ENCODE measurements at places on chromosomes 7 and 10.

DNA sequence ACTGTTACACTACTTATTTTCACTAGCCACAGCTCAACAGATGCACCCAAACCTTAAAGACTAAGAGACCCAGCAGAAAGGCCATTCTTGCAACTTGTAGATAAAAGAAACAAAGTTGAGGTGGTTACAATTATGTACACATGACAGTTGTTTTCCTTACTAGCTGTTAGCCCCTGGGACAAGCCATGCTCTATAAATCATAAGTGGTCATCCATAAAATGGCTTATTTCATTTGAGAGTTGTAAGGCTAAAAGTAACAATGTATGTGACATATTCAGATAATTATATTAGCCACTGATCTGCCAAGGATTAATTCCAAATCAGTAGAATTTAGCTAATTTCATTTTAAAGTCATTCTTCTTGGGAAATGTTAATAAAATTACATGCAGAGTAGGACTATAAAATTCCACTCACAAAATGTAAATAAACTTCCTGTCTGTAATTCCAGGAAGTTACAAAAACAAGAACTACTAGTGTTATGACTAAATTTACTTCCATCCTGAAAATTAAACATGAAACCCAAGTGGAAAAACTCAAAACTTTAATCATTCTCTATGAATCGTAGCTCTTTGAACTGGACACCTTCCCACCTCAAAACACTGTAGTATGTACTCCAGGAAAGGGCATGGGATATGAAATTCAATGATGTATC lies 13.3 kb downstream of the SLC37A3 start:
- no peak for DNase-seq

DNA sequence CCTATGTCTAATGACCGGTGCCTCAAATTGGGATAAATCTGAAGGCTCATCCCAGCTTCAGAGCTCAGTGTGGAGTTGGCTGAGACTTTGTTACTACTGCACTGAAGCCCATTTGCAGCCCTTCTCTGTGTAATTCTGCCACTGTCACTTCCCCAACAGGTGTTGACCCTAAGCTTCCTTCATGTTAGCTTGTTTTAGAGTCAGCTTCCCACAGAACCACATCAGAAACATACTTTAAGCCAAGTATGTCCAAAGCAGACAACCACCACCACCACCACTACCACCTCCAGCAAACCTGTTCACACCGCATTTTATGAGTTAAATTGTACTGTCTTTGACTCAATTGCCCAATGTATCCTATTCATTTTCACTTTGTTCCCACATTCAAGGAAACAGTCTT lies 25.2 kb upstream of the GNAT3 start:
- DNase-seq = no peak

GRCh38 chr10:129055986-129056385 lies 411.1 kb upstream of the MGMT start:
- no peak for DNase-seq

GRCh38 chr10:63646491-63646890 lies 125.3 kb downstream of the REEP3 start:
- DNase-seq = no peak

DNA sequence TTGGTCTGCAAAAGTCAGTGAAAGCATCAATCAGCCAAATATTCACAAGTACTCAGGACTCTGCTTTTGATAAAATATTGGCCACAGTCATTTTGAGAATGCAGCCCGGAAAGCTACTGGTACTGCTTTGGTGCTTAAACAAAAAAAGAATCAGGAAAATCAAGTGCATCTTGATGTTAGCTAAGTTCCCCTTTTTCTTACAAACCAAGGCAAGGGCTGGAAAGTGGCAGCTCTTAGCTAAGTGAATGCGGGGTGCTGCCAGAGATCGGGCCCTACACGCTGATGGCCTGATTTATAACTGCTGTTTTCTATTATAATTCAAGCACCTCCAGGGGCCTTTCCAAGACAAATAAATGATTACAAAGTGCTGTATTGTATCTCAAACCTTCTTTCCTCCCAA lies 136.8 kb upstream of the MGMT start:
- no peak for DNase-seq

DNA sequence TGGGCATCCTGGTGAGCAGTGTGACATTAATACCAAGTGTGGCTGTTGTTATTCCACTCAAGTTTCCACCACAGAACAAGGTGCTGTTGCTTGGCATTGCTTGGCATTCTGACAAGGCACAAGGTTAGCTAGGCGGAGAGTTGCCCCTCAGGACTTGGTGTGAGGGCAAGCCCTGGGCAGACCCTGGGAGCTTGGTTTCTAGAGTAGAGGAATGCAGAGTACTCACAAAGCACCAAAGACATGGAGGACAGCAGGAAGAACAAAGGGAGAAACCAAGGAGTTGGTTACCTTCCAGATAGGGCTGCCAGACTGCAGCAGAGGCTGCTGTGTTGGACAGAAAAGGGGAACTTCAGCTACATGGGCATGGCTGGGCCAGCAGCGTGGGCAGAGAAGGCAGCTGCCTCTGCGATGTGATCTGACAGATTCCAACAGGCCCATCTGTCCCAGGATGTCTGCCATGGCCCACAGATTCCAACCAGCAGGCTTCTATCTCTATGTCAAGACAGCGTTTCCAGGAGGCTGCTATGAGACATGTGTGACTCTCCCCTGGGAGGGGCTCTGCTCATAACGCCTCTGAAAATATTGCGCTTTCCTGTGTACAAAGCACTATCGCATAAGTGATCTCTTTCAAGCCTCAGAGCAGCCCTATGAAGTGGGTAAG lies 1.8 kb downstream of the GOLGA7B start:
- DNase-seq = no peak

DNA sequence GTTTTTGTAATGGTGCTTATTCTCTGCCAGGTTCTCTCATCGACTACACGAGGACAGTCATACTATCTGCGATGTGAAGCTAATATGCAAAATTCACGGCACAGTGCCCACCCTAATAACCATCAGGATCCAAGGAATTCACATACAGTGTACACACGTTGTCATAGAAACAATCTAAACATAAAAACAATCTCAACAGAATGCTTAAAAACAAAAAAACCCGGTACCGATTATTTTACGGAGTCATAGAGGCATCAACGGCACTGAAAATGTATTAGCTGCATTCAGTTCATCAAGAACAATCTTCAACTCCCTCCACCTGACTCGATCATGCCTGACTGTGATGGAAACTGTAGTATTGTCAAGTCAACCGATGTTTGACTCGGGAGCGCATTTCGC lies 628 bp downstream of the MRPS33 start:
- DNase-seq = no peak

All from DMS79 (cell line).